Fibroblast of skin of left biceps (primary cell): ENCODE measurements at places on chromosomes 16 and 17.

- peak; percentile 70 for DNase-seq
These were observed 17.1 kb downstream of the LIG3 start for GRCh38 chr17:34997355-34997862.

DNA sequence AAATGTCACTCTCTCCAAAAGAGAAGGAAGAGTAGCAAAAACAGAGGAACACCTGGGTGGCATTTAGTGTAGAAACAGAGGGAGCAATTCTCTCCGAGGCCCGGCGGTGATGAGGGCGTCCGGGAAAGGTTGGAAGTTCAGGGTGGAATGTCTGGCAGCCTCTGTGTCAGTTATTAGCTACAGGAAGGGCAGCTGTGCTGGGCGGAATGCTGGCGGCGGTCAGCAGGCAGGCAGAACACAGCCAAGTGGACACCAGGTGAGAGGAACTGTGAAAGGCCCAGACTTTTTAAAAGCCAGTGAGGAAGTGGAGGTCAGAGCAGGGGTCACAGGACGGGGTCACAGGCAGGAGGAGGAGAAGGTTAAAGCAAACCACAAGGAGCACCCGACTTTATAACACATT, 238.1 kb downstream of the NTN1 start:
- DNase-seq: no peak

DNA sequence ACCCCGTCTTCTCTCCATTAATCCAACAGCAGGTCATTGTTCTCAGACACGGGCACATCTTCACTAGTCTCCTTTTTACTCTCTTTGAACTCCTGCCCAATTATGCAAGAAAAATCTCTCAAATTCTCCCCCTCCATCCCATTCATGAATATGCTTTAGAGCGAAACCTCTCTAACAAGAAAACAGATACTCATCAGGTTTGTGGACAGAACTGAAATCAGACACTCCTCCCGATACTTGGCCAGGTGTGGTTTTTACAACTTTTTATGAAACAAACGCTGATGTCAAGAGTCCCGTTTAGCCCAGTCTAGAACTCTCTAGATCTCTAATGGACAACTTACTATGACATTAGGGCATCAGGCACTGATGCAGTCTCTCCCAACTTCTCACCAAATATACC, 40.9 kb downstream of the PIK3R5 start:
- DNase-seq: no peak

DNA sequence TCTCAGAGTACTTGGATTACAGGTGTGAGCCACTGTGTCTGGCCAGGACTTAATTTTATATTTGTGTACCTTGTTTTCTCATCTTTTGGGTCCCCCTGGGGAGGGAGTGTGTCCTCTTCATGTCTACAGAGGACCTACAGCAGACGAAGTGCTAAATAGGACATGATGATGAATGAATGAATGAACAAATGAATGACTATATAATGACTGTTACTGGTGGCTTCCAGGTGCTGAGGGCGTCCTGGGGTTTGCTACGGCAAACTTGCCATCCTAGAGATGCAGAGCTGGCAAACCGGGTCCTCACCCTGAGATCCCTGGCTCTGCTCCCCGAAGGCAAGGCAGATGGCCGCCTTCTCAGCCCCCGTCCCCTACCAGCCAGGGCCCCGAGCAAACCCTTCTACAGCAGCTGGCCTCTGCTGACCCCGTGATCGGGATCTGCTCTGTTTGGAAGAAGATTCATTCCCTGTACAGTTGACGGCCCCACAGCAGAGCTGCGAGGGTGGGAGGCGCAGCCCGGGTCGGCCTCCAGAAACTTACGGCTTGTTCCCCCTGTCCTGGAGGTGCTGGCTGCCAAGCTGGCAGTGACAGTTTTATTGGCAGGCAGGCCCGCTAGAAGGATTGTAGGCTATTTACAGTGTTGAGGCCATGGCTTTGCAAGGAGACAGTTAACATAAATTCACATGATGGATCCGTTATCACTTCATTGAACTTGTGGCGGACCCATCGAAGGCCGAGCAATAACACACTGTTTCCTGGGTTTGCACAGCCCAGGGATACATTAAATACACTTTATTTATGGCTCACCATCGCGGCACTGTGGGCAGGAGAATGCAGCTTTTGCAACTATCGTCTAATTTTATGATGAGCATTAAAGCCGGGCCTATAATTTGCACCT, 197.7 kb upstream of the GSE1 start:
- no peak for DNase-seq

- no peak for DNase-seq
These were observed 29.4 kb downstream of the CCR7 start for GRCh38 chr17:40535924-40536294.

DNA sequence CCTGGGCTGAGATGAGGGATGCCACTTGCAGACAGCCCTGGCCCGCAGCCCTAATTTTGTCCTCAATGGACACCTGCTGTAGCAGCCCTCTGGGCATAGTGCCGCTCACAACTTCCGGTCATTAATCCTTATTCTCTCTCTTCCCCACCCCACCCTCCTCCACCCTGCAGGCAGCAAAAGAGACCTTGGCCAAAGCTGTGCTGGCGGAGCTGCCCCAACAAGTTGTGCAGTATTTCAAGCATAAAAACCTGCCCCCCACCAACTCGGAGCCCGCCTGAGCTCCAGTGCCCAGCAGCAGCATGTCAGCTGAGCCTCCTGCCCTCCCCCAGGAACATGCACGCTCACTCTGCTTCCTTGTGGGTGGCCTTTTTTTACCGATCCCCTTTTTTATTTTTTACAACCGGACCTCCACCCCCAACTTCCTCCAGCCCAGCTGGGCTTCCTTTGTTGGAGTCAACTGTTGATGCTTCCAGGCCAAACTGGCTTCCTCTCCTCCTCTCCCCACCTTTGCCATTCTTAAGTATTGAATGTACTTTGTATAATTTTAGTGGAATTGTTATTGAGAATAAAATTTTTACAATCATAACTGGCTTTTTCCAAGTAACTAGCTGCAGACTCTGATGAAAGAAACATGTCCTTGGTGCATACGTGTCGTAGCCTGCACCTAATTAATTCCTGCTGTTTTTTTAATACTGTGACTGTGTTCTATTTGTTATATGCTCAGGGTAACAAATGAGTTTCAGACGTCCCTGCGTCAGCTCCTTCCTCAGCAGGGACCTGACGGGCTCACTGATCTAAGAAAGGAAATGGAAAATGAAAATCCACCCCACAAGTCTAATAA, 38.2 kb downstream of the PSME3IP1 start:
- DNase-seq: peak; percentile 51

DNA sequence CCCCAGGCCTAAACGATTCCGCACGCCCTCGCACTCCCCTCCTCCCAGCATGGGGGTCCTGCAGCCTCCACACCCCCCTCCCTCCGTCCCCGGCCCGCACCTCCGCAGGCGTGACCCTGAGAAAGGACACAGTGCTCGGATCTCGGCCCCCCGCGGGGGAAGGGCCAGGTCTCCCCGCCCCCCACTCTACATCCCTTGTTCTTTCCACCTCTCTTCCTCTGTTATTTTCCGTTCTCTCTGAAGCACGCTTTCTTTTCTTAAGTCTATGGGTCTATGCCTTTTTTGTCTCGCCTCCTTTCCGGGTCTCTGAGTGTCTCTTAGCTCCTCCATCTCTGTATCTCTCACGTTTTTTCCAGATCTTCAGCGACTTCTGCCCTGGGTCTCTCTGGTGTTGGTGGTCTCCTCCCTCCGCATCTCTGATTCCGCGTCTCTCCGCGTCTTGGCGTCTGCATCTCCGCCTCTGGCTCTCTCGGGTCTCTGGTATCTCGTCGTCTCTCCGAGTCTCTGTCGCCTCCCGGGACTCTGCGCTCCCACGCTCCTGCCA, 2.1 kb upstream of the HES7 start:
- no peak for DNase-seq

GRCh38 chr17:28470266-28470913, 3.1 kb upstream of the SLC13A2 start:
- DNase-seq: no peak

DNA sequence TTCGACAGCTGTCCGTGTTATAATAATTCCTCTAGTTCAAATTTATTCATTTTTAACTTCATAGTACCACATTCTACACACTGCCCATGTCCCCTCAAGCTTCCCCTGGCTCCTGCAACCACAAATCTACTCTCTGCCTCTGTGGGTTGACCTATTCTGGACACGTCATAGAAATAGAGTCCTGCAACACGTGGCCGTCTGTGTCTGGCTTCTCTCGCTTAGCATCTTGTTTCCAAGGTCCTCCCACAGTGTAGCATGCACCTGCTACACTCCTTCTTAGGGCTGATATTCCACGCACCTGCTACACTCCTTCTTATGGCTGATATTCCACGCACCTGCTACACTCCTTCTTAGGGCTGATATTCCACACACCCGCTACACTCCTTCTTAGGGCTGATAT, 16.5 kb downstream of the SCGB1C2 start:
- no peak for DNase-seq

DNA sequence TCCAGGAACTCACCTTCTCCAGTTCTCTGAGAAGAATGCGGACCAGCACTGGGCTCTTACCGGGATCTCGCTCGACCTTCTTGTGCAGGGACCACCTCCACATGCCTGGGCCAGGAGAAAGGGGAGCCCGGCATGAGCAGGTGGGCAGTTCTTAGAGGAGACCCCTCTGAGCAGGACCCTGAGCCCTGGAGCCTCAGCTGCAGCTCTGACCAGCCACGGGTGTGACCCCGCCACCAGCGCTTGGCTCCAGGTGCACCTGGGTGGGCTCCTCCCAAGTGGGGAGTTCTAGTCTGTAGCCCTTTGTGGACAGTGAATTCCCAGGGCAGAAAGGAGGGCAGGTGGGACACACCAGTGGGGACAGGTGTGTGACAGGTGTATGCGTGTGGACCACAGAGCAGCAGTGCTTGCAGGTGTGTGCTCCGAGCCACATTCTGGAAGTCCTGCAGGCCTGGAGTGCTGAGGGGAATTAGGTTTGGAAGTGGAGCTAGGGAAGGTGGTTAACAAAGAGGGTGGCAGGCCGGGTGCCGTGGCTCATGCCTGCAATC, 28.9 kb downstream of the PIK3R6 start:
- no peak for DNase-seq

- no peak for DNase-seq
These were observed 178.8 kb downstream of the C16orf78 start for GRCh38 chr16:49552313-49552928.

- DNase-seq: peak; percentile 99
These were observed 346.9 kb upstream of the PSMD7 start for GRCh38 chr16:73949574-73950320.

- DNase-seq: no peak
These were observed 80.5 kb downstream of the SMG6 start for GRCh38 chr17:2222901-2223616.

DNA sequence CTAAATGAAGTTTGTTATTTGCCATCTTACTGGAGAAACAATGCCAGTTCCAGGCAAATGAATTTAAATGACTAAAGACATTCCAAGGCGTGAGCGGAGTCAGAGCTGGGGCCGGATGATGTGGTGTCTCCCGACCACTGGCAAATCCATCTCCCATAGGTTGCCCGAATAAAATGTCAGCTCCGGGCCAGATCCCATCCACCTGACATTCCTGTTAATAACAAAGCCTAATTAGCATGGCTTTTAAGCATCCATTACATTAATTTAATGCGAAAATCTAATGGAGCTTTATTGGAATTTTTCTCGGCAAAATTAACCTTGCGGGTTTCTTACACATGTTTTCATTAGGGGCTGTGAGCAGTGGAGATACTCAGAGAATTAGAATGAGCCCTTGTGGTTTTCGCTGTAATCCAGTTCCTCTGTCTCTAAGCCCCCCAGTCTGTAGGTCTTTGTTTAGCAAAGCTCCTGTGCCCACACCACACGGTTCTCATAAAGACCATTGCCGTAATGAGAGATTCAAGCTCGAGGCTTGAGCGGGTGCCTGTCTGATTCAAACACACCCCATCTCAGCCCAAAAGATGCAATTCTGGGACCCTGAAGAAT, 123.3 kb downstream of the CCT6B start:
- DNase-seq: no peak

DNA sequence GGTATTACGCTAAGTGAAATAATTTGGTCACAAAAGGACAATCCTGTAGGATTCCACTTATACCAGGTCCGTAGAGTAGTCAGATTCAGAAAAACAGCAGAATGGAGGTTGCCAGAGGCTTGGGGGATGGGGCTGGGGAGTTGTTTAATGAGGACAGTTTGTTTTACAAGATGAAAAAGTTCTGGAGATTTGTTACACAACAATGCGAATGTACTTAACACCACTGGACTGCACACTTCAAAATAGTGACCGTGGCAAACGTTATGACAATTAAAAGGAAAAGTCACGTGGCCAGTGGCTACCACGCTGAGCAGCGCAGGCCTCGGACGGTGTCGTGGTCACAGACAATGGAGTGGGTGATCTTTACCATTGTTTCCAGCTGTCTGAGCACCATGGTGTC, 338.1 kb downstream of the SEC14L1 start:
- no peak for DNase-seq

DNA sequence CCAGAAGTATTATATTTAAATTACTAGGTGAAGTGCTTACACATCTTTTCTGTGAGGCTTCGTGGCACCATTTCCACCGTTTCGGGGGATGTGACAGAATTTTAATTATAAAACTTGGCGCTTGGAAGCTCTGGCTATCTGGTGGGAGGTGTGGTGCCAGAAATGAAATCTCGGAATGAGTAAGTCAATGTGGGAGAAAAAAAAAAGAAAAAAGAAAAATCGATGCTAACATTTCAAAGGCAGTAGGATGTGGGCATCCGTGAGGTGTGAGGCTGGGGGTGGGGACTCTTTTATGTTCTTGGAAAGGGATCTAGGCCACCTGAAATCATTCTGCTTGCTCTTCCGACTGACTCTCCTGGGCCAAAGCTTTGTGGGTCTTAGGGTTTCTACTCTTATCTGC, 21.9 kb downstream of the CPPED1 start:
- DNase-seq: no peak

DNA sequence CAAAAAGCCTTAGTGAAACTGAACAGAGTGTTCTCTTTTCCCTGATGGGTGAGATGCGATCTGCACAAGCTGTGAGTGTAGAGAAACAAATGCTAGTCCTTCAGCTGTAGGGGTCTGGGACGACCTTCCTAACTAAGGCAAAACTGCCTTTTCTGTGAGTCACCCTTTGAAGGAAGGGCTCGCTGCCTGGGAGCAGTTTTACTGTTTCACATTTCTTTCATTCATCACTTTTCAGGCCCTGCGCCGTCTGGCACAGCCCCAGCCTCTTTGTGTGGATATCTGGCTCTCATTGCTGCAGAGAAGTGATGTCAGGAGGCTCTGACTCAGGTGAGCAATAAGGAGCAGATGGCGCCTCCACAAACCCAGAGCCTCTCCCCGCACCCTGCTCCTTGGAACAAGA, 57.4 kb downstream of the HS3ST3A1 start:
- peak; percentile 99 for DNase-seq

DNA sequence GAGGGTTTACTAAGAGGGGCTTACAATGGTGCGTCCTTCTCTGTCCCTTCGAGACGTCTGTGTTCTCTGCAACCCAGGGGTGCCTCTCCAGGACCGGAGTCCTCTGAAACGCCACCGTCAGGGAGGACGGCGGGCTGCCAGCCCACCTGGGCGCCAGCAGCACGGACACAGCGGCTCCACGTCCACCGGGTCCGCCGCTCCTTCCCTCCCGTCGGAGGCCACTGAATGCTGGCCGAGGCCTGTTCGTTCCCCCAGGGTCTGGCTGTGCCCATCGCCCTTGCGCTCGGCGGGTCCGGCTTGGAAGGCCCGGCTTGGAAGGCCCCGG, 403 bp downstream of the TEPSIN start:
- DNase-seq: no peak
